Stimulated activated CD8-positive, alpha-beta memory T cell treated with anti-CD3 and anti-CD28 coated beads, Interleukin-4, amount 100 ng/mL, for 4 hours (primary cell): ENCODE measurements at places on chromosomes 13 and 19.

DNA sequence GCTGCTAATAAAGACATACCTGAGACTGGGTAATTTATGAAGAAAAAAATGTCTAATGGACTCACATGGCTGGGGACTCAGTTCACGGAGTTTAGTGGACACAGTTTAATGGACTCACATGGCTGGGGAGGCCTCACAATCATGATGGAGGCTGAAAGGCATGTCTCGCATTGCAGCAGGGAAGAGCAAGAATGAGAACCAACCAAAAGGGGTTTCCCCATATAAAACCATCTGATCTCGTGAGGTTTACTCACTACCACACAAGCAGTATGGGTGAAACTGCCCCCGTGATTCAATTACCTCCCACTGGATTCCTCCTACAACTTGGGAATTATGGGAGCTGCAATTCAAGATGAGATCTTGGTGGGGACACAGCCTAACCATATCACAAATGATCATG, 1181.2 kb downstream of the PCDH9 start:
- no peak for DNase-seq

GRCh38 chr13:66344805-66345517, 885.2 kb downstream of the PCDH9 start:
- no peak for DNase-seq

DNA sequence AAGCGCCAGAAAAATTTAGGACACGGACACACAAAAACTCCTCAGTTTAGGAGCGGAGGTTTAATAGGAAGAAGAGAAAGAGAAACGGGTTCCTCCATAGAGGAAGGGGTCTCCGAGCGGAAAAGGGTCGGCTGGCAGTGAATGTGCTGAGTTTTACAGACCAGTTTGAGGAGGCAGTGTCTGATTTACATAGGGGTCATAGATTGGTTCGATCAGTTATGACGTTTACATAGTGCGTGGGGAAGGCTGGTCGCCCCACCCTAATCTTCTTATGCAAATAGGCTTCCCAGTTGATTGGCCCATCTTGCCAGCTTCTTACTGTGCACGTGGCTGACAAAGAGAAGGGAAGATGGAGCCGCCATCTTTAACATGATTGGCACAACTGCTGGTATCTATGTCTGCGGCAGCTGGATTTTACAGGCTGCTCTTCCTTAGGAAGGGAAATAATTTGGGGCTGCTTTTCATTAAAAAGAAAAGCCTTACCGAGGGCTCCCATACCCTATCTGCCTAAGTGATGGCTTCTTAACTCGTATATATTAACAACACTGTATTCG, 1.2 kb upstream of the ZNF225 start:
- DNase-seq, result no peak

DNA sequence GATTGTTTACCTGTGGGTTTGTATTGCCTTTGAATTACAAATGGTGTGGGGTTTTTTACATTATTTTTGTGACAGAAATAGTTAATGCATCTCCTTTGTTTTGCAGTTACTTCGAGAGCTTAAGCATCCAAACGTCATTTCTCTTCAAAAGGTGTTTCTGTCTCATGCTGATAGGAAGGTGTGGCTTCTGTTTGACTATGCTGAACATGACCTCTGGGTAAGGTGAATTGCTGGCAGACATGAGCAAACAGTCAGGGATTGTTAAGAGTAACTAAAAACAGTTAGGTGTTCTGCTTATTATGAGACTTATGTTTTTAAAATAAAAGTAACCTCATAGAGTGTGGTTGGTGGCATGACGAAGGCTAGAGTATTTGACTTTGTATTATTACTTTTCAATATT, 95.0 kb downstream of the CDK8 start:
- DNase-seq, result no peak

DNA sequence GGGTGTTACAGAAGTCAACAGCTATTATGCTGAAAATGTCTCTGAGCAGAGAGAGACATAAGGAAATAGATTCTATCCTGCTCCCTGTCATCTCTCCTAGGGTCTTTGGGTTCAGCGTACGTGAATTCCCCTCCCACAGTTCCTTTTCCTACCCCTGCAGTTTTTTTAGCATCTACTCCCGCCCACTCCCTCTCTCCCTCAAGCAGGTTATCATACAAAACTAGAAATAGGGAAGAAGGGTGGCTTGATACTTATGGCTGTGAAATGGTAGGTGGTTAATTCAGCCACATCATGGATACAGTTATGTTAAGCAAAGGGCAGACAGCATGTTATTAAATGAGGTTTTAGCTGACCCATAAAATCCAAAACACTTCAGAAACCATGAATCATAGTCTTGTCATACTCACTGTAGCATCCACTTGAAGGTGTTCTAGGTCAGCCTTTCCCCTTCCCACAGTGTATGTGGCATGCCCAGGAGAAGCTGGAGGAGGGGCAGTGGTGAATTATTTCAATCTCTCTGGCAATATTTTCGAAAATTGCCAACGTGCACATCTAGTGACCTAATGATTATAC, 236.8 kb upstream of the SERP2 start:
- no peak for DNase-seq

GRCh38 chr19:17888260-17888659, 16.5 kb downstream of the SLC5A5 start:
- DNase-seq, result no peak

- DNase-seq, result no peak
These were observed 171.1 kb downstream of the STK24 start for GRCh38 chr13:98405690-98406344.

GRCh38 chr13:43469791-43470190, 317.0 kb downstream of the ENOX1 start:
- no peak for DNase-seq

GRCh38 chr19:38918526-38918925, 6.5 kb upstream of the CCER2 start:
- no peak for DNase-seq
